ENCODE measurements at places on chromosomes 5 and 9.

DNA sequence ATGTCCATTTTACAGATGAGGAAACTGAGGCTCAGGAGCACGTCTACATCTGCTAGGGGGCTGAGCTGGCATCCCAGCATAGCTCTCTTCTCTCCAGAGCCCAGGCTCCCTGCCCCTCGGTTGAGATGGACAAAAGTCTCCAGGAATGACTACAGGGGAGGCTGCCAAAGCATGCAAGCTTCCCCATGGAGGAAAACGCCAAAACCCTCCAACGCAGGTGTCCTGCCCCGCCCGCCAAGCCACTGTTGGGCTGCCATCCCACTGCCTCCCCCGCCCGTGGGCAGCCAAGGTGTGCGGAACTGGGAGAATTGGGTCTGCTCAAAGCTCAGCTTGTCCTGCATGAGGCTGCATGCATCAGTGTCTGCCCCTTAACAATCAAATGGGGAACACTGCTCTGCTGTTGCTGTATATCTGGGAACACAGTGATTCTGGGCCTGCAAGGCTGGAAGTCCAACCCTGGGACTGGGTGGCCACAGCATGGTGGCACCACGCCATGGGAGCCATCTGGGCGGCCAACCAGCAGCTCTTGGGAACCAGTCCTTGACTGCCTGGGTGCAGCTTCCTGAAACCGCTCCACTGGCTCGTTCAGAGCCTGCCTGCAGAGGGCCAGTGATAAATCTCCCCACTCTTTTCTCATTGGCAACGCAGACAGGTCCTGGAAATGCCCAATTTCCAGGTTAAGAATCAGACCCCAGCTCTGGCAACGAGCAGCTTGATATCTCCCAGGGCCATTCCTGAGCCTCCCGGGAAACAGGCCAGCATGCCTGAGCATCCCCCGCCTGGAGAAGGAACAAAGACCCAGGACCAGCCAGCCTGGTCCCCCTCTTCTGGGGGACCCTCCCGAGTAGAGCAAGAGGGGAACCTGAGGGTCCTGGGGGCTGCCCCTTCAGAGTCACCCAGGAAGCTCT lies 3.5 kb downstream of the RALGDS start:
- DNase-seq, result no peak

- DNase-seq, result no peak
Measured at GRCh38 chr9:71796100-71796767, 27.9 kb upstream of the CEMIP2 start.

DNA sequence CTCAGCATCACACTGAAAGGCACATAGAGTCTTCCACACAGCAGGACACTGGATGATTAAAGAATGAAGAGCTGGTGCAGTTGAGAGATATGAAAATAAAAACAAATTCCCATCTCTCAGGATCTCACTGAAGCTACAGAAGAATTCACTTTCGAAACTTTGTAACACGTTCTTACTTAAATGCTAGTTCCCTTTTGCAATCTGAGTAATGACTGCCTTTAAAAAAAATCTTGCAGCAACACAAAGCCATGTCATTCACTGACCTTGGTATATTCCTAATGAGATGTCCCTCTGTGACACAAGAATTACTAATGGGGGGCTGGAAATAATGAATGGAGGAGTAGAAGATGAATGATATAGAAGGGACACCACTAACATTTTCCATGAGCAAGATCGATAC lies 201.8 kb downstream of the GLIS3 start:
- no peak for DNase-seq

DNA sequence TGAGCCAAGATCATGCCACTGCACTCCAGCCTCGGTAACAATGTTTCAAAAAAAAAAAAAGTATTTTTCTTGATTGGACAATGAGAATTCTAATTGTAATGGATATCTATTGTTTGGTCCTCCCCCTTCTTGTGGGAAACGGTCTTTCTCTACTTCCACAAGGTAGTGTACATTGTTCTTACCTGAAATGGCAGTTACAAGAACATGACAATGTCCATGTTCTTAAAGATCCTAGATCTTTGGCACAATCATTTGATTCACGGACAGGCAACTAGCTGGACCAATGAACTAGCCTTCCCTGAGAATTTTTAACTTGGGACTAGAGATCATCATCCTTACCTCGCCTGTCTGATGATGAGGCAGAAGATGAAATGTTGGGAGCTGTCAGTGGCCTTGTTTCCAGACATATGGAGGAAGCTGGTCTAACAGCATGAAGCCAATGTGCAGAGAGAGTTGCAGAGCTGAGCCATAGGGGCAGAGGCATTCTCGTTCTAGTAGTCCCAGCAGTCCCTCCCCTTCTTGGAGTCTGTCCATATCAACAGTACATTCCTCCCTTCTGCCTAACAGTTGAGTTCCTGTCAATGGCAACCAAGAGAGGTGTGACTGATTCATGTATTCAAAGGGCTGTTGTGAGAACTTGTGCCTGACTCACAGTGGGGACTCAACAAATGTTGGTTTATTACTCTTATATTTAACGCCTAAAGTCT lies 2.1 kb upstream of the MARCHF6 start:
- no peak for DNase-seq

DNA sequence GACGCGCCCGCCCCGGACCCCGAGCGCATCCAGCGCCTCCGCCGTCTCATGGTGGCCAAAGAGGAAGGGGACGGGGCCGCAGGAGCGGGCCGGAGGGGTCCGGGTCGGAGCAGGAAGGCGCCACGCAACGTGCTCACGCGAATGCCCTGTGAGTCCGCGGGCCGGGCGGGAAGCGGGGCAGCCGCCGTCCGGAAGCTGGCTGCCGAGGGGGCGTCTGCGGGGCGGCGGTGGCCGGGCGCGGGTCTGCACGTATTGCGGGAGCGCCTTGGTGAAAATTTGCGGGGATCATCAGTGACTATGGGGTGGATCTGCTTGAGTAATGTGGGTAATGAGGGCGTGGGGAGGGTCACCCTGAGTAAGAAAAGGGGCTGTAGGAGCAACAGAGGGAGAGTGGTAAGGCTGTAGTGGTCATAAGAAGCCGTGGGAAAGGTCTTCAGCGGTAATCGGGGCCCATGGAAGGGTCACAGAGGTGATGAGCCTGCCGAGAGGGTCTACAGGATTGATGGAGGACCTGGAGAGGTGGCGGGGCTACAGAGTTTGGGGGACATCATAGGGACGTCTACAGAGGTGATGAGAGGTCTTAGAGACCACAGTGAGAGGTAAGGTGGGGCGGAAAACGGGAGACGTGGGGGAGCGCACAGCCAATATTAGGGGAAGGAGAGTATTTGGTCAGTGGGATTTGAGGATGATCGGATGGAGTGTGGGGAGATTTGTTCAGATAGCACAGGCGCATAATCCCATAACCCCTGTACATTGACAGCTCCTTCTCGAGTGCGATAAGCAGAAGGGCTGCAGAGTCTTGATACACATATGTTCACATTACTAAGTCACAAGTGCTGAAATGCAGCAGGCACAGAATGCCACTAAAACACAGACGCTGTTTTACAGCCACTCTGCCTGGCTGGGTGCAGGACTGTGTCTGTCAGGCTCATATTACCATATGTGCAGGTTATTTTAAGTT lies 819 bp downstream of the LSM11 start:
- DNase-seq, result no peak

- no peak for DNase-seq
Measured at GRCh38 chr9:133604214-133604613, 5.0 kb downstream of the FAM163B start.

GRCh38 chr5:173644673-173645436 lies 28.4 kb upstream of the BOD1 start:
- no peak for DNase-seq

GRCh38 chr5:77418162-77418561 lies 74.0 kb downstream of the WDR41 start:
- no peak for DNase-seq

- no peak for DNase-seq
Measured at GRCh38 chr9:136297766-136298735, 5.8 kb downstream of the CCDC187 start.

DNA sequence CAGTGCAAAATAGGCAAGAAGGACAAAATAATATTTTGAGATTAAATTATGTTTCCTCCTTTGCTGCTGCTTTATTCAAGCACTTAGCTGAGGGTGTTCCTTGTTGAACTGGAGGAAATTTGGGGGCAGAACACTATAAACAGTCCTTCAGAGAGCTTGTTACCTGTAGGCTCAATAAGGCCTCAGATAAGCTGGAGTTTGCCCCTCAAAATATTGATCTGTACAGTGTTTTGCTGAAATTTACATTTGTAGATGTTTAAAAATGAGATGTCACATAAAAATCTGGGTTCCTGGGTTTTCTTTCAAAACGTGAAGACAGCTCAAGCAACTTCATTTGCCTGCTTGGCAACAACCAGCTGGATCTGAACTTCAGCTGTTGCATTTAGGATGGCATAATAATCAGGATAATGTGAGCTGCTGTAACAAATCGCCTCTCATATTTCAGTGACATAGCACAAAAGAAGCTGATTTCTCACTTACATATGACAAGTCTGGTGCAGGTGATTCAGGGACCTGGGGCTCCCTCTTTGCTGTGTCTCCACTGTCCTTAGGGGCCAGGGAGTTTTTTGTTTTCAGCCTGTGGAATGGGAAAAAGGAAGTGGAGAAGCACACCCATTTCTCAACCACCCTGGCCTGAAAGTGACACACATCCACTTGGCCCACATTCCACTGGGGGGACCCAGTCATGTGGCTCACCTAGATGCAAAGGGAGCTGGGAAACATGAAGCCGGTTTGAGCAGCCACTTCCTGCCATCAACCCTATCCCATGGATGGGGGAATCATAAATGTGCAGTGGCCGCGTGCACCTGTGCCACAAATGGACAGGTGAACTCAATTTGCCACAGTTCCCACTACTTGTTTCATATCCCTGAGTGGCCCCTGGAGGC lies 2.4 kb upstream of the PSAT1 start:
- DNase-seq, result no peak

- no peak for DNase-seq
Measured at GRCh38 chr5:56814361-56814962, 887 bp upstream of the MAP3K1 start.

Measured in cortex of kidney (tissue), 1 donor.